GM19239 (cell line): ENCODE measurements at places on chromosomes 2 and 18.

DNA sequence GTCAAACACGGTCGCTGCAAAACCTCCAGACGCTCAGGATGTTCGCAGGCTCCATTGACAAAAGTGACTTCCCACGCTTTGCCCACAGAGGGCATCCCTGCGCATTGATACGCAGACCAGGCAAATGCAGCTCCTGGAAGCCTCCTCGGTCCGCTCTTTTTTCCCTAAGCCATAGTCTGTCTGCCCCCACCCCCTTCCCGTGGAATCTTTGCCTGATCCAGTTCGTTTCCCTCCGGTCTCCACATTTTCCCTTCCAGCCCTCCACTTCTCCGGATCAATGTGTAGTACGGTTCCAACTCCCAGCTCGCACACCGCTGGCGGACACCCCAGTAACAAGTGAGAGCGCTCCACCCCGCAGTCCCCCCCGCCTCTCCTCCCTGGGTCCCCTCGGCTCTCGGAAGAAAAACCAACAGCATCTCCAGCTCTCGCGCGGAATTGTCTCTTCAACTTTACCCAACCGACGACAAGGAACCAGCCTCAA lies at the start of gene DCC:
Gene DCC (plus strand): TSS at position 307 of the 481 bp plus-strand sequence. CDS start 591 bp downstream, outside the sequence.
- no peak for DNase-seq

DNA sequence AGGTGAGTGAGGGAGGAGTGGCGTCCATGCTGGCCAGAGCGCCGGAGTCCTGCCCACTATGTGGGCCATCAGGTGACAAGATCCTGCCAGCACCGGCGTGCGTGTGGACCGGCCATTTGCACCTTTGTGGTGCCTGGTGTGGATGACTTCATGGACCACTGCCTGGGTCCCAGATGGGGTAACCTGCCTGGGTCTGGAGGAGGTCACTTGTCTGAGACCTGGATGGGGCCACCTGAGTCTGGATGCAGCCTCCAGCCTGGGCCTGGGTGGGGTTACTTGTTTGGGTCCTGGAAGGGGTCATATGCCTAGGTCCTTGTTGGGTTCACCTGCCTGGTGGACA lies 299.6 kb downstream of the NDUFA10 start:
- no peak for DNase-seq

DNA sequence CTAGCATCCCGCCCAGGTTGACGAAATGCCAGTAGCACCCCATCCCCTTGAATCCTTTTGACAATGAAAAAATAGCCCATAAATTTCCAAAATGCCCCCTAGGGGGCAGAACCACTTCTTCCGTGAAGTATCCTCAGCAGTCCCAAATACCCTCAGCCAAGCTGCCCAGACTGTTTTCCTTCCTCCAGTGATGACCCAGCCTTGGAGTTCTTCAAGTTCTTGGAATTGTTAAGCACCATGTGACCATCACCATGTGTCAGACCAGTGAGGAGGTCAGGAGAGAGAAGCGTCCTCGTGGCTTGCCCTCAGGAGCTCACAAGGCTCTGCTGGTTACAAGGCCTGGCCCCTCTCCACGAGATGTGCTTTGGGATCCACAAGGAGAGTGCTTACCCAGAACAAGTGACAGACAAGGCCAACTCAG lies 1.4 kb upstream of the SLC23A3 start:
- no peak for DNase-seq

- DNase-seq, result no peak
These were observed 16.4 kb upstream of the MAP3K20 start for GRCh38 chr2:173059292-173059691.

DNA sequence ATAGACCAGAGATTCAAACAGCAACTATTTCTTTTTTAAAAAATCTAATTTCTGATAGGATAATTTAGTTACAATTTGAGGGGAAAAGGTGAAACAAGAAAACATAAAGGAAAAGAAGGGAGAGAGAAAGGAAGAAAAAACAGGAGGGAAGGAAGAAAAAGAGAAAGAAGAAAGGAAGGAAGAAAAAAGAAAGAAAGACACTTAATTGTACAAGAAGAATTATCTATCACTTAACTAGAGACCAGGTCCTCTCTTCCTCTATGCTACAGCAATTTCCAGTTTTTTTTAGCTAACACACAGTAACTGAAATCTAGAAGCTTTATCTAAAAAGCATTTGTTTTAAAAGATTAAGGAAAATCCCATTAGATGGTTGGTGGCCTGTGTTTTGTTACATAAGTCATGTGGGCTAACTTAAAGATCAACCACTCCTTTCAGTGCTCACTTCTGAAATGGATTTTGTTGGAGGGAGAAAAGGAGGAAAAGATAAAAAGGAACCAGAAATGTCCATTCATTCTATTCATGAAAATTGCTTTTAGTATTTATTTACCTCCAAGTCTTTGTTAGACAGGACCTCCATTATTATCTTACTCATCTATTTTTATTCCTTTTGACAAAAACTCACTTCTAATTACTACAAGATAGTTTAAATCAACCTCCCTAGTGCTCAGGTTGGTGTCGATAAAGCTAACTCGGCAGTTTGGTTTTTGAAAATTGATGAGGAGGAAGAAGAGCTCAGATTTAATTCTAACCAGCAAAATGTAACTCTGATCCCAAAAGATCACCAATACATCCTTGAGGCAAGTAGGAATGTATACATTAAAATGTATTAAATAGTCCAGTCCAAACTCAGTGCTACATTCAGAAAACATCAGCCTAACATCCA lies 251.5 kb upstream of the FN1 start:
- DNase-seq, result no peak

DNA sequence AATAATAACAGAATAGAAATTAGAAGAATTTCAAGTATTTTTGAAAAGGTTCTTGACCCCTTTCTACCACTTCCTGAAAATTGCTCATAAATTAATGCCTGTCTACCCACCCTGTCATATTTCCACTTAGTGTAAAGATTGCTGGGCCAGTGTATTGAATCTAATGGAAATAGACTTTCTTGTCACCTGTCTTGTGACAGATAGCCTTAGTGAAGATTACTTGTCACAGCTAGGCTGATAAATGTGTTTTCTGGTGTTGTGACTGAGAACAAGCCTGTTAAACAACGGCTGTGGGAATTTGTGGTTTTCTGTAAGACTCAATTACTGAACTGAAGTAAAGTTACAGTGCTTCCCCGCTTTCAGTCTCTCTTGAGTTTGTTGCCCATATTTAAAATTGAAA lies 37.0 kb downstream of the PIK3C3 start:
- DNase-seq, result no peak

- no peak for DNase-seq
These were observed 17.9 kb downstream of the CAPN10 start for GRCh38 chr2:240604291-240604938.

- no peak for DNase-seq
These were observed 157.6 kb downstream of the LPIN1 start for GRCh38 chr2:11904029-11904428.

GRCh38 chr2:204051984-204052556 lies 115.5 kb downstream of the ICOS start:
- no peak for DNase-seq

GRCh38 chr2:226228080-226228479 lies 571.5 kb downstream of the IRS1 start:
- no peak for DNase-seq

DNA sequence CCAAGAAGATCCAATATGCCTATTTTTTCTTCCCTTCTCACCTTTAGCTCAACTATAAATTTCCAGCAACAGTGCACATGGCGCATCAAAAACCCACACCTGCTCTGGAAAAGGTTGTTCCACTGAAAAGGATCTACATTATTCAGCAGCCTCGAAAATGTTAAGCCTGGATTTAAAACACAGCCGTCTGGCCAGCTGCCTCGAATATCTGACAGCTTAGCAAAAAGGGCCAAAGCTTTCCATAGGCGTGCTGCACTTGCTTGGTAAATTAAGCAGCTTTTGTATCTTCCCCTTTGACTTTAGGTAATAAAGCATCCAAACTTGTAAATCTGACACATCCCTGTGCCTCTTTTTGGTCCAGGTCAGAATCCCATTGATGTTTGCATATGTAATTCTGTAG lies 20.5 kb downstream of the DAPL1 start:
- DNase-seq, result no peak

- no peak for DNase-seq
These were observed 187.7 kb downstream of the FAM210A start for GRCh38 chr18:13538630-13539029.
